ENCODE measurements at places on chromosomes 2 and 18. TPM values are rescaled to one million over a fixed set of nuclear protein-coding genes. Genes with fewer than 3 reads are reported as not detected.

- no peak overlapping the region for H3K27ac ChIP-seq
- H3K4me3 ChIP-seq, result no peak overlapping the region
- peaks cover 5% of the 10 kb centered on the region for H3K27me3 ChIP-seq
- no peaks in the 10 kb centered on the region for H3K4me1 ChIP-seq
Measured at GRCh38 chr2:233343171-233343705, 11.1 kb upstream of the DGKD start.

DNA sequence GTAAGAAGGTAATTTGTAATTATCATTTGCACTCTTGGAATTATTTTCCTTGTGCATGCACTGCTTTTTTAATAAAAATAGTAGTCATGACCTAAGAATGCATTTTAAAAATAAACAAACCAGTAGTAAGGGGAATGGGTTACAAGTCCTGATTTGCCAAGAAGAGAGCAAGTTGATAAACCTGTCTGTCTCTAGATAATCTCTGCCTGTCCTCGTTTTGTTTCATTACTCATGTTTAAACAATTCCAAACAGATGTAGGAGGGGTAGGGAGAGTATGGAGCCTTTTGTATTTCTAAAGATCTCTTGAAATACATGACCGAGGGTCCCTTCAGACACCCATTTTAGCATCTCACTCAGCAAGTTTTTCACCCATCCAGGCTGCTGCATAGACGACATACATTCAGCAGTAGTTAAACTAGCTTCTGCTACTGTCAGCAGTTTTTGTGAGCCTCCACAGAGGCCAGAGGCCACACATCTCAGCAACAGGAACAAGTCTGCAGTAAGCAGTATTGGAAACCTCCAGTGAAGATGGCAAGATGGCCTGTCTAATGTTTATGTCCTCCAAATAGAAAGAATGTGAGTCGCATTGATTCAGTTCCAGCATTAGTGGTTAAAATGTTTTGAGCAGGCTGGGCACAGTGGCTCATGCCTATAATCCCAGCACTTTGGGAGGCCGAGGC lies 2.3 kb upstream of the EXOC6B start:
- H3K4me3 ChIP-seq, result no peak overlapping the region
- no peaks in the 10 kb centered on the region for H3K36me3 ChIP-seq
- peaks cover 22% of the 10 kb centered on the region for H3K4me1 ChIP-seq
- no peak for DNase-seq
- H3K27ac ChIP-seq, result peak overlapping the region; percentile 77

- H3K36me3 ChIP-seq, result no peaks in the 10 kb centered on the region
- H3K27me3 ChIP-seq, result no peaks in the 10 kb centered on the region
- peaks cover 25% of the 10 kb centered on the region for H3K4me1 ChIP-seq
- no peak overlapping the region for H3K4me3 ChIP-seq
- DNase-seq, result no peak
Measured at GRCh38 chr2:101756266-101756665, 58.8 kb downstream of the MAP4K4 start.

- DNase-seq, result no peak
- H3K4me3 ChIP-seq, result no peak overlapping the region
- H3K4me1 ChIP-seq, result no peaks in the 10 kb centered on the region
- no peaks in the 10 kb centered on the region for H3K36me3 ChIP-seq
- no peaks in the 10 kb centered on the region for H3K27me3 ChIP-seq
Measured at GRCh38 chr2:23213196-23213595, 171.8 kb upstream of the KLHL29 start.

DNA sequence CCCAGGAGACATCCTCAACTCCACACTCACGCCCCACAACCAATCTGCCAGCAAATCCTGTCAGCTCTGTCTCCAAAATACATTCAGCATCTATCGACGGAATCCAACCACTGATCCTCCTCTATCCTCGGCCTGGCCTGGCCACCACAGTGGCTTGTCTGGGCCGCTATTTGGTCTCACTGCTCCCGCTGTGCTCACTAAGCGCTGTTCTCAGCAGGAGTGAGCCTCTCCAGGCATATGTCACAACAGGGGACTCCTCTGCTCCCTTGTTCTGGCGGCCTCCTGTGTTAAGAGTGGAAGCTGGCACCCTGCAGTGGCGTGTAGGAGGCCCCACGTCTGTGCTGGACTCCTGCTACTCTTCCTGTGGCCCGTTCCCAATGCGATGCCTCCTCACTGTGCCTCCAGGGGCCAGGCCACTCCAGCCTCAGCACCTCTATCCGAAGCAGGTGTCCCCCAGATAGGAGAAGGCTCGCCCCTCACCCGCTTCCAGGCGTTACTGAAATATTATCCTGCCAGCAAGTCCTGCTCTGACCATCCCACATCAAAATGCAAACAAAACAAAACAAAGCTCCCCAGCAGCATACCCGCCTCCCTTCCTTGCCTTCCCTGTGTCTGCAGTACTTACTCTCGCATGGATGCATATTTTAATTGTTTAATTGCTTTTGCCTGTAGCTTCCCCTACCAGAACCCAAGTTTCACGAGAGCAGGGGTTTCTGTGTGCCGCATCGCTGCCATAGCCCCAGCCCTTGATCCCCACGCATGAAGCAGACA lies 39.9 kb downstream of the CENPO start:
- DNase-seq, result peak; percentile 21
- H3K4me1 ChIP-seq, result peaks cover 1% of the 10 kb centered on the region
- H3K27me3 ChIP-seq, result no peaks in the 10 kb centered on the region
- peaks cover 56% of the 10 kb centered on the region for H3K36me3 ChIP-seq
- H3K4me3 ChIP-seq, result no peak overlapping the region
- H3K27ac ChIP-seq, result no peak overlapping the region

GRCh38 chr2:234997389-234997788 lies 45.6 kb downstream of the SH3BP4 start:
- H3K27ac ChIP-seq, result no peak overlapping the region
- H3K4me3 ChIP-seq, result no peak overlapping the region
- no peak for DNase-seq
- H3K27me3 ChIP-seq, result no peaks in the 10 kb centered on the region

DNA sequence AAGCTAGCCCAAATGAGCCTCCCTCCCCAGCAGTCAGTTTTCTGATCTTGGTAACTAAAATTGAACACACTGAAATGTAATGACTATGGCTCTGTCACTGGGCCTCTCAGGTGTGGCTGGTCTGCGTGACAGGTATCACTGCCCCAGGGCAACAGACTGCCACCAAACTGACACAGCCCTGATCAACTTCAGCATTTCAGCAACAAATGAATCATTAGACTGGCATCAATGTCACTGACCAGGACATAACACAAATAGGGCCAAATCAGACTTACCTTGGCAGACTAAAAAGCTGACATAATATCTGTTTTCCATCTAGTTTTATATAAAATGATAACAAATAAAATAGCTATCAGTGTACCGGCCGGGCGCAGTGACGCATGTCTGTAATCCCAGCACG lies 290.8 kb upstream of the CHAC2 start:
- H3K27ac ChIP-seq, result no peak overlapping the region
- H3K4me3 ChIP-seq, result no peak overlapping the region
- no peak for DNase-seq
- H3K27me3 ChIP-seq, result no peaks in the 10 kb centered on the region

DNA sequence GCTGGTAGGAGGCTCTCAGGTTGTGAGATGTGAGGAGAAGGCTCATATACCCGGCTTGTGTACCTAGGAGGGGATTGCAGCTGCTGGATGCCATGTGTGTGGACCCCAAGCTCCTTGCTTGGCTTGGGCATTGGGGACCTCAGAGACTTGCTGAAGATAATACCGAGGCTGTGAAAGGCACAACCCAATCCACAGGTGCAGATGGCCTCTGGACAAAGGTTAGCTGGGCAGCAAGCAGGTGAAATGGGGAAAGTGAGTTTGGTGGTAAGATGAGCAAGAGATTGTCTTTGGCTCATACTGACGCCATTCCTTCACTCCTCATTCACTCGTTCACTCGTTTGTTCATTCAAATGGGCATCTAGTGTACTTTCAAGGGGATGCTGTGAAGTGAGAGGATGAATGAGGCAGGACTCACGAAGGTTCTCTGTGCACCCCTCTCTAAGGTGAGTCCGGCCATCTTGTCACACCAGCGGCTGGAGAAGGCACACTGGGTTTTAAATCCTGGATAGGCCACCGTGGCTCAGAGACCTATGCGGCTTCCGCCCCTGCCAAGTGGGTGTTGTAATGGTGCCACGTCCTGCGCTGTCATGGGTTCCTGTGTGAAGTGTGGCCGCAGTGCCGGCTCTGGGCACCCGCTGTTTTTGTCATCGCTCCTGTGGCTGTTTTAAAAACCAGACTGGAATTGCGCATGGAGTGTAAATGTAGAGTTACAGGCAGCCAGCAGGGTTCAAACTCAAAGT lies 13.7 kb downstream of the FBLN7 start:
- no peaks in the 10 kb centered on the region for H3K27me3 ChIP-seq
- peak; percentile 62 for DNase-seq
- H3K4me1 ChIP-seq, result peaks cover 14% of the 10 kb centered on the region

DNA sequence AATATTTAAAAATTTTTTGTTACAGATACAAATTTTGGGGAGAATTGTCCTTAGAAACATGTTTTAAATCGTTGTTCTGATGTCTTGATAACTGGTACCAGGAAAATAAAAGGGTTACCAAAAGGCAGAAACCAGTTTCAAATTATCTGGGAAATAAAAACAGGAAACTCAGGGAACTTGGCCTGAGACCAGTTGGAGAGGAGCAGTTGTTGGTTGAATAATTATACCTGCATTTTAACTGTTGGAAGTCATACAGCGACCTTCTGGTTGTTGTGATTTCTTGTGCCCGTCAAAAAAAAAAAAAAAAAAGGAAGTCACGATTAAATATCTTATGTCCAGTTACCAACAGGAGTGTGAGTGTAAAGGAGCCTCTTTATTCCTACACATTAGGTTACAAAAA lies 51.8 kb downstream of the CRIM1 start:
- H3K36me3 ChIP-seq, result no peaks in the 10 kb centered on the region
- H3K27me3 ChIP-seq, result no peaks in the 10 kb centered on the region
- DNase-seq, result no peak
- H3K4me1 ChIP-seq, result peaks cover 28% of the 10 kb centered on the region
- H3K4me3 ChIP-seq, result no peak overlapping the region

DNA sequence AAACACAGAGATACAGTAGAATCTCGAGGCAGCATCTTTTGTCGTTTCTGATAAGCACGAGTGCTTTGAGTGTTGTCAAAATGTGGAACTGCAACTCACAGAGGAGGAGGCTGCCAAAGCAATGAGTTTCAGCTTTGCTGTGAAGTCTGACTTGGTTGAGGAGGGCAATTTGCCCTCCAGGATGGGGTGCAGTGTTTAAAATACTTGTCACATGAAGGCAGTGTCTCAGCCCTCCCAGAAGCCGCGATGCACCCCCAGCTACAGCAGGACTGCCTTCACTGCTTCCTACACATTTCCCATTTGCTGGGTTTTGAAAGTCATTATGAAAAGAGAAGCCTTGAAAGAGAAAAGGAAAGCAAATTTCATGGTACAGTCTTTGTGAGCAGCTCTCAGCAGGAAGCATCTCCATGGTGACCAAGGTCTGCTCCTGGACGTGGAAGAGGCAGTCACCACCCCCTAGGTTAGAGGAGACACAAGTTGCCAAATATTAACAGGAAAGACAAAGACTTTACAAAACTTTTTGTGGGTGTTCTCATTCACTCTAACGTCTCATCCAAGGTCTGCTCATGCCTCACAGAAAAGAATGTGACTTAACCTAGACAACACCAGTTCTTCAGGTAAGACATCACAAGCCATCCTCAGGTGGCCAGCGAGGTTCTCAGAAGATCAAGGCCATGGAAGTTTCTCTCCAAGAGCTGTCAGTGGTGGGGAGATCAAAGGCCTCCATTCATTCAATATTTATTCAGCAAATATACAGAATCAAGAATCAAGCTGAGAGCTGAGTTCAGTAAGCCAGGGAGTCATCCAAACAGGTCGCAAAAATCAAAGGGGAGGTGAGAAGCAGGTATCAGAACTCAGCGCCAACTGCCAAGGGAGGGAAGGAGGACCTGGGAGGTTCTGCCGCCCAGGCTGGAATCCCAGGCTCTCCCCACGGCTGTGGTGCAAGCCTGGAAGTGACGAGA lies 476.0 kb downstream of the EIPR1 start:
- no peak overlapping the region for H3K27ac ChIP-seq
- no peak for DNase-seq
- no peaks in the 10 kb centered on the region for H3K4me1 ChIP-seq
- H3K27me3 ChIP-seq, result no peaks in the 10 kb centered on the region

- H3K4me1 ChIP-seq, result peaks cover 7% of the 10 kb centered on the region
- DNase-seq, result no peak
- no peak overlapping the region for H3K4me3 ChIP-seq
- H3K27me3 ChIP-seq, result no peaks in the 10 kb centered on the region
- H3K27ac ChIP-seq, result no peak overlapping the region
Measured at GRCh38 chr2:25198576-25198975, 30.2 kb upstream of the POMC start.

GRCh38 chr2:40169430-40169829 lies 282.5 kb downstream of the SLC8A1 start:
- no peak for DNase-seq
- no peak overlapping the region for H3K4me3 ChIP-seq
- H3K27ac ChIP-seq, result no peak overlapping the region
- H3K27me3 ChIP-seq, result no peaks in the 10 kb centered on the region
- no peaks in the 10 kb centered on the region for H3K36me3 ChIP-seq

GRCh38 chr18:36372903-36373311 lies 75.4 kb downstream of the FHOD3 start:
- DNase-seq, result no peak
- no peaks in the 10 kb centered on the region for H3K36me3 ChIP-seq
- no peaks in the 10 kb centered on the region for H3K27me3 ChIP-seq
- H3K4me1 ChIP-seq, result no peaks in the 10 kb centered on the region
- no peak overlapping the region for H3K4me3 ChIP-seq

DNA sequence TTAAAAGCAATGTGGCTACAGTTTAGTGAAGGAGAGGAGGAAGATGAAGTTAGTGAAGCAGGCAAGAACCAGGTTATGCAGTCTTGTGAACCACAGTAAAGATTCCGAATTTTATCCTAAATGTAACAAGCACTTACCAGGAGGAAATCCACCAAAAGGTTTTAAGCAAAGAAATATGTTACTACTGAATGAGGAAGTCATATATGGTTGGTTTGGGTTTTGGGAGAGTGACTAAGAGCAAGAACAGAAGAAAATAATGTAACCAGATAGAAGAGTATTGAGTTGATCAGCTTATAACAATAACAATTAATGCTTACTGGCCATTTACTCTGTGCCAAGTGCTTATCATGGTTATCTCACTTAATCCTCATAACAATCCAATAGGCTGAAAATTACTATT lies 1.9 kb downstream of the USP37 start:
- H3K4me1 ChIP-seq, result peaks cover 33% of the 10 kb centered on the region
- H3K36me3 ChIP-seq, result peaks cover 3% of the 10 kb centered on the region
- no peak for DNase-seq
- H3K27ac ChIP-seq, result no peak overlapping the region
- no peaks in the 10 kb centered on the region for H3K27me3 ChIP-seq

- H3K4me3 ChIP-seq, result peak overlapping the region; percentile 97
- peaks cover 66% of the 10 kb centered on the region for H3K4me1 ChIP-seq
- no peak for DNase-seq
- peak overlapping the region; percentile 99 for H3K27ac ChIP-seq
Measured at GRCh38 chr2:28398101-28398834, 5.6 kb downstream of the FOSL2 start.

- no peak for DNase-seq
- H3K36me3 ChIP-seq, result no peaks in the 10 kb centered on the region
- H3K27ac ChIP-seq, result no peak overlapping the region
- H3K4me3 ChIP-seq, result no peak overlapping the region
Measured at GRCh38 chr18:10936176-10937053, 213.0 kb downstream of the PIEZO2 start.

Gene ATOH8
- 25.1 TPM for total RNA-seq

Gene TXNDC2
- total RNA-seq, result not detected

Gene CD8B2
- 0.55 TPM for total RNA-seq

Gene REG3G
- total RNA-seq, result not detected

Gene AMER3
- total RNA-seq, result not detected

Gene GRHL1
- 116 TPM for total RNA-seq

Gene RGPD3
- 0.34 TPM for total RNA-seq

Measured in suprapubic skin (tissue), 4 donors.